ENCODE measurements at places on chromosomes 16 and 17.

GRCh38 chr17:44202756-44203155, 3.1 kb upstream of the ATXN7L3 start:
- no peak overlapping the region for H3K27ac ChIP-seq
- H3K36me3 ChIP-seq = no peaks in the 10 kb centered on the region
- H3K27me3 ChIP-seq = no peaks in the 10 kb centered on the region
- no peak overlapping the region for H3K4me3 ChIP-seq

- no peaks in the 10 kb centered on the region for H3K27me3 ChIP-seq
- no peaks in the 10 kb centered on the region for H3K4me1 ChIP-seq
- no peak for DNase-seq
- no peak overlapping the region for H3K27ac ChIP-seq
These were observed 47.9 kb downstream of the WDR59 start for GRCh38 chr16:74936902-74937560.

DNA sequence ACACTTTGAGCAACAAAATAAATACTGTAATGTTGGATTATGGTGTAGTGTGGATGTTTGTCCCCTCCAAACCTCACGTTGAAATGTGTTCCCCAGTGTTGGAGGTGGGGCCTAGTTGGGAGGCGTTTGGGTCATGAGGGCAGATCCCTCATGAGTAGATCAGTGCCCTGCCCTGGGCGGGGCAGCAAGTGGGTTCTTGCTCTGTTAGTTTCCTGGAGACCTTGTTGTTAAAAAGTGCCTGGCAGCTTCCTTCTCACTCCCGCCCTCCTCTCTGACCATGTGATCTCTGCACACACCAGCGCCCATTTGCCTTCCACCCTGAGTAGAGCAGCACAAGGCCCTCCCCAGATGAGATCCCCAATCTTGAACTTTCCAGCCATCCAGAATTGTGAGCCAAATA, 67.7 kb downstream of the MPRIP start:
- peaks cover 52% of the 10 kb centered on the region for H3K4me1 ChIP-seq
- no peaks in the 10 kb centered on the region for H3K27me3 ChIP-seq
- H3K27ac ChIP-seq = peak overlapping the region; percentile 82
- DNase-seq = no peak

DNA sequence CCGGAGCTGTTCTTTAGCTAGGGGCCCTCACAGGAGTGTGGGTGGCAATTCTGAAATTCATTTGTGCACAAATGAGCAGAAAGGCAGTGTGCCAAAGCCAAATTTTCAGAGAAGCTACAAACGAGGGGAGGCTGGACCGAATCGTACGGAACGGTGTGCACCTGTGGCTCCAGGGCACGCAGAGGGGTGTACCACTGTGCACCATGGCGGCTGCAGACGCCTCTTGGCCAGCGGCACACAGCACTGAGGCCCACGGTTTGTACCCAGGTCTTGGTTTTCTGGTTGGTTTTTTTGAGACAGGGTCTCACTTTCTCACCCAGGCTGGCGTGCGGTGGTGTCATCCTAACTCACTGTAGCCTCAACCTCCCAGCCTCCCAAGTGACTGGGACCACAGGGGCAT, 14.9 kb downstream of the CHMP1A start:
- no peaks in the 10 kb centered on the region for H3K27me3 ChIP-seq
- no peaks in the 10 kb centered on the region for H3K4me1 ChIP-seq
- DNase-seq = no peak
- H3K4me3 ChIP-seq = no peak overlapping the region
- no peak overlapping the region for H3K27ac ChIP-seq
- no peaks in the 10 kb centered on the region for H3K36me3 ChIP-seq

DNA sequence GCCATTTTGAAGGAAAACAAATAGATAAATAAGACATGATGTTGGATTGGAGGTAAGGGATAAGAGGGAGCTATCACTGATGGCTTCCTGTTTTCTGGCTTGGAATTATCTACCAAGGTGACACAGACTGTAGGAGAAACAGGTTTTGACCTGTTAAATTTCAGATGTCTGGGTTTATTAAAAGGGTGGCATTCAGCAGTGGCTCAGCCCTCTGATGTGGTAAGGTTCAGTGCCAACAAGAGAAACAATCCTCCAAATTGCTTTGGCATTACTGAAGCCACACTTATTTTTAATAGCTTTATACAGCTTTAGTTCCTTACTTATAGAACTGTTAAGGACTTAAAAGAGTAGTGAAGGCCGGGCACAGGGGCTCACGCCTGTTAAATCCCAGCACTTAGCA, 37.0 kb upstream of the AKAP1 start:
- H3K27me3 ChIP-seq = peaks cover 7% of the 10 kb centered on the region
- H3K4me1 ChIP-seq = peaks cover 13% of the 10 kb centered on the region
- no peak overlapping the region for H3K27ac ChIP-seq
- no peaks in the 10 kb centered on the region for H3K36me3 ChIP-seq
- no peak overlapping the region for H3K4me3 ChIP-seq

GRCh38 chr17:75610103-75610984, 22.7 kb downstream of the MYO15B start:
- no peaks in the 10 kb centered on the region for H3K4me1 ChIP-seq
- no peak overlapping the region for H3K4me3 ChIP-seq
- H3K36me3 ChIP-seq = no peaks in the 10 kb centered on the region
- DNase-seq = no peak

DNA sequence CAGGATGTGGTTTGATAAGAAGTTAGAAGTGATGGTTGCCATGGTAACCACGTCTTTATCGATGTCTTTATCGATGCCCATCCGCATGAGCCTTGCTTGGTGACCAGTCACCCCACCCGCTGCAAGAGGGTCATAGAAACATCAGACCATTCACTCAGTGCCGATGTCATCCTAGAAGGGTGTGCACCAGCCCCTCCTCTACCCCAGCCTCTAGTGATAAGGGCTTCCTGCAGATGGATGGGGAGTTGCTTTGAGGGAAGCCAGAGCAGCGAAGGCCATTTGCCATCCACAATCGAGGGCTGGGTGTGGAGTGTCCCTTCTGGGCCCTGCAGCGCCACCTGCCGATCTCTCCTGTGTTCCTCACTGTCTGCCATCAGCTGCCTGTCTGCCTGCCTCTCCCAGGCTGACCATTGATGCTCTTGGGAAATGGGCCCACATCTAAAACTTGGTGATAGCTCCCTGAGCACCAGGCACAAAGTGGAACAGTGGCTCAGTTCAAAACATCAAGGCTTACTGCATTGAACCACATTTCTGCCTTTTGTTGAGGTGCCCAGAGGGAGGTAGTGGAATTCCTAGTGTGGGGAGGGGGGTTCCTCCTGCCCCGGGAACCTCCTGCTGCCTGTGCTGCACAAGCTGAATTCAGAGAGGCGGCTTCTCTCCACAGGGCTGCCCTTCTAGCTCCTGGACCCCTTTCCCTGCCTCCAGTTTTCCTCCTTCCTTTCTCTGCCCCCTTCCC, 8.9 kb downstream of the CALB2 start:
- DNase-seq = peak; percentile 52
- H3K4me3 ChIP-seq = no peak overlapping the region
- no peaks in the 10 kb centered on the region for H3K4me1 ChIP-seq

GRCh38 chr17:62950067-62950466, 16.0 kb upstream of the TANC2 start:
- H3K4me1 ChIP-seq = no peaks in the 10 kb centered on the region
- no peaks in the 10 kb centered on the region for H3K36me3 ChIP-seq
- no peak for DNase-seq
- H3K4me3 ChIP-seq = no peak overlapping the region

DNA sequence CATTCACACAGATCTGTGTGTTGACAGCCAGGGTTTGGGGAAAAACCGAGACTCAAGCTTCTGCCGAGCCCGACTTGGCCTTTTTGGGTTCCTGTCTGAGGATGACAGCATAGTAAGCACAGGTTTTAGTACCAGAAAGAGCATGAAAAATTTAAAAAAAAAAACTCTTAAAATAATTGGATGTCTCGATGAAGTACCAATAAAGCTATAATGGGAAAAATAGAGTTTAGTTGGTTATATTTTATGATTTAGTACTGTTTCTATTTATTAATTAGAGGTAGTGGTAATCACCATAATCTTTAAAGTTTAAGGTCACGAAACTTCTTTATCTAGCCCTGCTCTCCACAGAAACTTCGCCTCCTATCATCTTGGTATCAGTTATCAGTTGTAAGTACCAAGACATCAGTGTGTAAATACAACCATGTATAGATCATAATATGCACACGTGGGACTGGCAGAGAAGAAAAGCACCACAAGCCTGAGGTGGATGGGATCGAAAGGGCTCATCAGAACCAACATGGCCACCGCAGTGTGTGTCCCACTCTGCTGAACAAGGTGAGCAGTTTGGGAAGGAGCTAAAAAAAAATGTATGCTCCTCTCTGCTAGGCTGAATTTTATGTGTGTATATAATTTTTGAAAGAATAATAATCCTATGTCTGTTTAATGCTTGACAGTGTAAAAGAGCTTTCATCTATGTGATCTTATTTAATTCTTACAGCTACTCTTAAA, 14.4 kb upstream of the EEF2K start:
- peaks cover 35% of the 10 kb centered on the region for H3K4me1 ChIP-seq
- peak overlapping the region; percentile 96 for H3K27ac ChIP-seq
- peak; percentile 42 for DNase-seq
- H3K4me3 ChIP-seq = no peak overlapping the region
- no peaks in the 10 kb centered on the region for H3K27me3 ChIP-seq

GRCh38 chr17:81444610-81445339, 49.5 kb downstream of the BAHCC1 start:
- no peak overlapping the region for H3K4me3 ChIP-seq
- no peaks in the 10 kb centered on the region for H3K4me1 ChIP-seq
- DNase-seq = no peak
- H3K27me3 ChIP-seq = no peaks in the 10 kb centered on the region
- no peaks in the 10 kb centered on the region for H3K36me3 ChIP-seq
- no peak overlapping the region for H3K27ac ChIP-seq

GRCh38 chr16:55179852-55180585, 144.0 kb upstream of the IRX6 start:
- H3K4me1 ChIP-seq = no peaks in the 10 kb centered on the region
- H3K36me3 ChIP-seq = no peaks in the 10 kb centered on the region
- H3K27me3 ChIP-seq = no peaks in the 10 kb centered on the region
- H3K4me3 ChIP-seq = no peak overlapping the region
- DNase-seq = no peak

- DNase-seq = no peak
- no peak overlapping the region for H3K27ac ChIP-seq
- no peaks in the 10 kb centered on the region for H3K27me3 ChIP-seq
These were observed 3.5 kb upstream of the LYRM9 start for GRCh38 chr17:27896701-27897100.

DNA sequence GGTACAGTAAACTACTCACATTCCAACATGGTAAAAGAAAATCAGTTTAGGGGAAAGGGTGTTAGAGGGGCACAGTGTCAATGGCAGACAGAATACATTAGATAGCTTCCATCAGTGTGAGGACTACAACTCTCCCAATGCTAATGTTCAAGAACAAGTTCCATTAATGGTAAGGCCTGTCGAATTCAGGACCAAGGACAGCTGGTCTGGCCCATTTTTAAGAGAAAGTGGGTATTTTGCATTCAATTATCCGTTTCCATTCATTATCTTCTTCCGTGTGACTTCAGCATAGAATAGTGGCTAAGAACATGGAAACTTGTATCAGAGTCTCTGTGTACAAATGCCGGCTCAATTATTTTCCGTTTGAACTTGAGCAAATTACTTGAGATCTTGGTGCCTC, 98.4 kb downstream of the XYLT1 start:
- H3K27ac ChIP-seq = no peak overlapping the region
- no peak for DNase-seq
- peaks cover 35% of the 10 kb centered on the region for H3K4me1 ChIP-seq
- H3K36me3 ChIP-seq = no peaks in the 10 kb centered on the region
